ENCODE measurements at places on chromosomes 5 and 9.

GRCh38 chr9:135724186-135724787, 22.3 kb downstream of the KCNT1 start:
- no peak for DNase-seq

DNA sequence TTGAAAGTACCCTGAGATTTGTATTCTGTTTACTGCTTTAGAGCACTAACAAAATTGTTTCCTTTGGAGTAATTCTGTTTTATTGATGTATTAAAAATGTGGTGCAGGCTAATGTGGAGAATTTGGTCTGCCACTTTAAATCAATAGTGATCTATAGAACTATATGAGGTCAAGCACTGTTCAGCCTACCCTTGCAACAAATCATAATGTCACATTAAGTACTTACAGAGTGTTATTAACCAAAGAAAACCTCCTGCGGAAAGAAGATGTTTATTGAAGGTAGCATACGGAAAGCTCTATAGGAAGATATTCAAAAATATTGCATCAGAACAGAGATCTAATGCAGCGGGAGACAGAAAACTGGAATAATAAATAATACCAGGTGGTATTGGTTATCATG, 865.0 kb upstream of the TYRP1 start:
- DNase-seq, result no peak

DNA sequence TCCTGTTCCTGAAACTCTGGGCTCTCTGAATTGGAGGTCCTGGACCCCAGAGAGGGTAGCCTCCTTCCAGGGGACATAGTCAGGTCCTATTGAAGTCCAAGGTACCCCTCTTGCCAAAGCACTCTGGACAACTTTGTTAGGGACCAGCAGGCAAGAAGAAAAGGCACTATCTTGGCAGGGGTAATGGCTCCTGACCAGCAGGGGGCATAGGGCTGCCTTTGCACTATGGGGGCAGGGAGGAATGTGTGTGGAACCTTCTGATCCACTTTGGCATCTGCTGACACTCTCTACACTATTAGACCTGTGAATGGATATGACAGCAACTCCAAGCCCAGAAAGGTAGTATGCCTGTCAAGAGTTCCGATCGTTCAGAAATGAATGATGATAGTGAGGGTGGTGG, 179.0 kb upstream of the CD180 start:
- no peak for DNase-seq

DNA sequence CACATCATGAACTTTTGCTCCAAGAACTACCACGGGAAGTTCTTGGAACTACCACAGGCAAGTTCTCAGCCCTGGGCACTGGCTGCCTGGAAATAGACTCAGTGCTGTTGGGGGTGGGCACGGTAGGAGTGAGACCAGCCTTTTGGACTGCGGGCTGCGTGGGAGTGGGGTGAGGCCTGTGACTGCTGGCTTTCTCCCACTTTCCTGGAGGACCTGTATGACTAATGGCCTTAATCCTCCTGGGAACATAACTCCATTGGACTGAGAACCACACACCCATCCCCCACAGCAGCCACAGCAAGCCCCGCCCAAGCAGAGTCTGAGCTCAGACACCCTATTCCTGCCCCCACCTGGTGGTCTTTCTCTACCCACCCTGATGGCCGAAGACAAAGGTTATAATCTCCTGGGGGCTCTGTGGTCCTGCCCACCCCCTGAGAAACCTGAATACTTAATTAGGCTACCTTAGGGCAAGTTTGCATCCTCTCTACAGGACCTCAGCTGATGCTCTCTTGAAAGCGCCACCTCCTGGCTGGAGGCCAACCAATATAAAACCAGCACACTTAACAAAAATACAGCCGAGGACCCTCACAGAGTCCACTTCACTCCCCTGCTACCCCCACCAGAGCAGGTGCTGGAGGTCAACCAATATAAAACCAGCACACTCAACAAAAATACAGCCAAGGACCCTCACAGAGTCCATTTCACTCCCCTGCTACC, 112.6 kb downstream of the CACNA1B start:
- DNase-seq, result no peak

DNA sequence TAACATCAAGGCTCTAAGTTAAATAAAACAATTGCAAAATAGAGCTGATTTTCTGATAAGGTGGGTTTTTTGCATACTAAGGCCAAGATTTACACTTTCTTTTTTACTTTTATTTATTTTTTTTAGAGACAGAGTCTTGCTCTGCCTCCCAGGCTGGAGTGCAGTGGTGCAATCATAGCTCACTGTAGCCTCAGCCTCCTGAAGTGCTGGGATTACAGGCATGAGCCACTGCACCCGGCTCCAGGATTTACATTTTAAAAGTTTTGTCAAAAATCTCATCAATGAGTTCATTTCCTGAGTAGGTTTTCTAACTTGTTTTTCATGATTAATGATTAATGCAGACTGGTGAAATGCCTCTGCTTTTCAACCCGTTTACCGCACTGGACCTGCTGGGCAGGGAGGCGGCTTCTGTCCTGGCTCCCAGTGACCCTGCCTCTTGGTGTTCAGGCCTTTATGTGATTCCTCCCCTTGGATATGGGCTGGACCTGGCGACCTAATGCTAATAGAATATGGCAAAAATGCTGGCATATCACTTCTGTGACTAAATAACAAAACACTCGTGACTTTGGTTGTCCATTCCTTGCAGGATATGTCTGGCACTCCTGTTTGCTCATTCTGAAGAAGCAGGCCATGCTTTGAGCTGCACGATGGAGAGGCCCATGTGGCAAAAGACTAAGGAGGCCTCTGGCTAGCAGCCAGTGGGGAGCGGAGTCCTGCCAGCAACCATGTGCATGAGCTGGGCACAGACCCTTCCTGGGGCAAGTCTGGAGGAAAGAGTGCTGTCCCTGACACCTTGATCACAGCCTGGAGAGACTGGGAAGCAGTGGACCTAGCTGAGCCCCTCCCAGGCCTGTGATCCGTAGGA, 72.2 kb upstream of the PTCH1 start:
- DNase-seq, result no peak

DNA sequence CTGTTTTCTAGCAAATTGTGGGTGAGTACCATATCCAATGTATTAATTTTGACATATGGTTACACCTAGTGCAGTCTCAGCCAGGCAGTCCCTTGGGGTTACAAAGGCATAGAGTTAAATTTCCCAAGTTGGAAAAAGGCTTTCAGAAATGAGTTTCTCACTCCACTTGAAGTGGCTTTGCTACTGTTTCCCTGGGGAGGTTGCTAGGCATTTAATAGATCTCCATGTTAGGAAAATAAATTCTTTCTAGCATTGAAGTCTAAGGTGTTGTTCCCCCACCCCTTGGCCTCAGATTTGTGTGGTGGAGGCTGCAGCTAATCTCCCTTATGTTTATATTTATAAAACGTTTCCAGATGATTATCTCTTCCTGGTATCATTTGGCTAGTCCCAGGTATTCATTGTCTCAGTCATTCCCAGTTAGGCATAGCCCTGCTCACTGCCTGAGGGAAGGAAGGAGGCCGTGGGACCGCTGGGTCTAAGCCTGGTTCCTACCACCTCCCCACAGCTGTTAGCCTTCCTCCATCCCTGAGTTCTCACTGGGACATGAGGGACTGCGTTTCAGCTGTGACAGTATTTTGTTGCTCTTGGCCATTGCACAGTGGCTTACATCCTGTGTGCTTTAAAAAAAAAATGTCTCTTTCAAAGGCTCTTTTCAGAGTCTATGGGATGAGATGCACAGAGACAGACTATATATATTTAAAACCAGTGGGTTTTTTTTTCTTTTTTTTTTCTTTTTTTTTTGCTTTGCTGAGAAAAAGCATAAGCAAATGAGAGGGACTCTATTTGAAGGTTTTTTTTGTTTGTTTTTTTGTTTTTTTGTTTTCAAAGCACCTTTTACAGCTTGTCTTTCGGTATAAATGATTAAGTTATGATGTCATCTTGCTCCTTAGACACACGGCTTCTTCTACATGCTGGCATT, 121.5 kb downstream of the MAST4 start:
- DNase-seq, result no peak

Measured in NCI-H774 (cell line).